ENCODE measurements at places on chromosomes 4 and X.

- no peak for DNase-seq
Observed at GRCh38 chr4:183397741-183398297, 46.6 kb upstream of the CDKN2AIP start.

DNA sequence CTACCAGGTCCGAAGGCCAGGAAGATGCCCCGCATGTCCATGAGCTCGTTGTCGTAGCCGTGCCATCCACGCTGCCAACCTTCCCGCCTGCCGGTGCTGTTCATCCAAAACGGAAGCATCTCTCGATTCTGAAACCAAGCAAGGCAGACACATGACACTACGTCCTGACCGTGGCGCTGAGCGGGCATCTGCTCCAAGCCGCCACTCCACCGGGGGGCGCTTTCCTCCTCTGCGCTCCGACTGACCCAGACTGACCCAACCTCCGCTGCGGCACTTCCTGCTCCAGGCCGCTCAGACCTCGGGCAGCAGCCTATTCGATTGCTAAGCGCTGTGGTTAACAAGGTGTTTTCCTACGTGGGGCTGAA is 120.5 kb downstream of the ENPP6 start:
- no peak for DNase-seq

- no peak for DNase-seq
Observed at GRCh38 chr4:16415751-16416150, 189.5 kb upstream of the TAPT1 start.

DNA sequence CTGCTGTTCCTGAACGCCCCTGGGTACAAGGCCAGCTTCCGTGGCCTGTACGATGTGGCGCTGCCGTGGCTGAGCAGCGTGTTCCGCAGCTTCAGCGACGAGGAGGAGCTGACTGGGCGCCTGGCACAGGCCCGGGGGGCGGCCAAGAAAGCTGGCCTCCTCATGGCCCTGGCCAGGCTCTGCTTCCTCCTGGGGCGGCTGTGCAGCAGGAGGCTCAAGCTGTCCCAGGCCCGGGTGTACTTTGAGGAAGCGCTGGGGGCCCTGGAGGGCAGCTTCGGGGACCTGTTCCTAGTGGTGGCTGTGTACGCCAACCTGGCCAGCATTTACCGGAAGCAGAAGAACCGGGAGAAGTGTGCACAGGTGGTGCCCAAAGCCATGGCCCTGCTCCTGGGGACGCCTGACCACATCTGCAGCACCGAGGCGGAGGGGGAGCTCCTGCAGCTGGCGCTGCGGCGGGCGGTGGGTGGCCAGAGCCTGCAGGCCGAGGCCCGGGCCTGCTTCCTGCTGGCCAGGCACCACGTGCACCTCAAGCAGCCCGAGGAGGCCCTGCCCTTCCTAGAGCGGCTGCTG is 28.2 kb downstream of the SH3TC1 start:
- DNase-seq: no peak

DNA sequence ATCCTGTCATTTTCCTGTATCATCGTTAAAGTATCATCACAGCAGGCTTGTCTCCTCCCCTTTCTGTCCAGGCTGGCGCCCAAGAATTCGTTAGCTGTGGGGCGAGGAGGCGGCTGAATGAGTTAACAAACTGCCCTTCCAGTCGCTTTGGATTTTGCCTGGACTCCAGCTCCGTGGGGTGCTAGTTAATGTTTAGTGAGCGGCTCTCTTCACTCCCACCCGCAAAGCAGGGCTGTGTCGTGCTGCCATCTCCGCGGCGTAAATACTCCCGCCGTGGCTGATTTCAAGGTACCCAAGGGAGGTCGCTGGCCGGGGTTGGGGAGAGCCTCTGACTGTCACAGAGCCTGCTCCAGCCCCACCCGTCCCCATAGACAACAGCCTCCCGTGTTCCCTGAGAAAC is 44.9 kb upstream of the SPRY1 start:
- no peak for DNase-seq

DNA sequence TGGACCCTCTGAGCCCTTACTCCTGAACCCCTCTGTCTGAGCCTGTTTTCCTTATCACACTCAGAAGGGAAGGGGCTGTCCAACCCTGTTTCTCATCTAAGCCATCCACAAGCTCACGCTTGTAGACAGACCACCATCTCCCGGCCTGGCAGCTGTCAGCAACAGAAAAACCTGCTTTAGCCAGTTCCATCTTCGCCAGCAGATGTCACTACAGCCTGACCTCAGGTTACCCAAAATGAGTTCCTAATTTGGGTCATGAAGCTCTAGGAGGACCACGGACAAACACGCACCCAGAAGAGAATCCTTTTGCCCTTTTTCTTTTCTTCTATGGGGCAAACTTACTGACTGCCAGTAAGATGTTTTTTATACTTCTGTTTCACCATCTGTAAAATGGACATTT is 445.4 kb downstream of the BCOR start:
- DNase-seq: no peak

DNA sequence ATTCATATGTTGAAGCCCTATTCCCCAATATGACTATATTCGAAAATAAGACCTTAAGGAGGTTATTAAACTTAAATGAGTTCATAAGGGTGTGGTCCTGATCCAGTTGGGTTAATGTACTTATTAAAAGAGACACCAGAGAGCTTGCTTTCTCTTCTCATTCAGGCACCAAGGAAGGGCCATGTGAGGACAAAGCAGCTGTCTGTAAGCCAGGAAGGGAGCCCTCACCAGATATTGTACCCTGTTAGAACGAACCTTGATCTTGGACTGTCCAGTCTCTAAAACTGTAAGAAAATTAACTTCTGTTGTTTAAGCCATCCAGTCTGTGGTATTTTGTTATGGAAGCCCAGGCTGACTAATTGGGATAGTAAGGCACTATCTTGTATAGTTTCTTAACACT is 9.1 kb upstream of the YTHDC1 start:
- DNase-seq: no peak

- DNase-seq: no peak
Observed at GRCh38 chr4:5812506-5813229, 80.2 kb downstream of the CRMP1 start.

DNA sequence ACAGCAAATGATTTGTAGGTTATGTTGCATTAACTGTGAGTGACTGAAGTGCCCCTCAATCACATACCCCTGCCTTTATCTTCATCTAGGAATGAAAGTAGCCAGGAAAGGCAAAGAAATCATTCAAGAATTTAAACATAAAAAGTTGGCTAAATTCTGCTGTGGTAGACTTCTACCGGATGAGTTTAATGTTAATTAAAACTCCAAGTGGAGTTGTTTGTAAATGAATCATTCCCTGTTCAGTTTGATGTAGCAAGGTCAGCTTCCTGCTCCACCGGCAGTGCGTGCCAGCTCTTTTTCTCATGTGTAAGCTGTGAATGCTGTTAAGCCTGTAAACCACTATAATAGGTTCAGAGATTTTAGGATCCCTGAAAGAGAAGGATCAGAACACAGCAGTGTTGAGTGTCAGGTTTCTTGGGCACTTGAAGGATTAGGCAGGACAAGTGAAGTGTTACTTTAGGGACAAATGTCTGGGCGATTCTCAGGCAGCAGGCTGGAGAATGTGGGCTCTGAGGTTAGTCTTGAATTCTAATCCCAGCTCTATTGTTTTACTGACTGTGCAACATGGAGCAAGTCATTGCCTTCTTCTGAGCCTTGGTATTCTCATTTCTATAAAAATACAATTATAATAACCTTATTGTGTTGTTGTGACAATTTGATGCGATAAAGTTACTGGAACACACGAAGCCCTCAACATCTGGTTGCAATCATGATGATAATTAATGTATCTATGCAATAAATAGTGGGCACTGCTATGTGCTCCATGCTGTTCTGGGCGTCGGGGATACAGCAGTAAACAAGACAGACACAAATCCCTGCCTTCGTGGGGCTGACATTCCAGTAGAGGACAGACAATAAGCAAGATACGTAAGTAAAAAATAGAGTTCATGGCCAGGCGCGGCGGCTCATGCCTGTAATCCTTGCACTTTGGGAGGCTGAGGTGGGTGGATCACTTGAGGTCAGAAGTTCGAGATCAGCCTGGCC is 112.0 kb downstream of the SHROOM3 start:
- DNase-seq: no peak

- DNase-seq: no peak
Observed at GRCh38 chr4:101259876-101260275, 87.5 kb downstream of the PPP3CA start.

- no peak for DNase-seq
Observed at GRCh38 chr4:15340332-15340731, 87.5 kb upstream of the C1QTNF7 start.

DNA sequence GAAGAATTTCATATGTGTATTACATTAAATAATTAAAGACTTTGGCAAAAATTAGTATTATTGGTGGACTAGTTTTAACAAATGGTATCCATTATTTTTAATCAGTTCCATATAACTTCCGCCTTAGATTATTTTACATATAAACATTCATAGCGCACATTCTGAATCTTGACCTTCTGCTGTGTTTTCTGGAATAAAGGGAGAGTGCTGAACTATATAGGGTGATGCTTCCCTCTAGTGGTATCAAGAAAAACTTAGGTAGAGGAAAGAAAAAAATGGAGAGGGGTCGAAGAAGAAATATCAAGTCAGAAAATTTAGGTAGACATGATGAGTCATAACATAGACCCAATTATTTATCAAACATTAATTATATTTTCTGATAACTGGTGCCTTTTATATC is 155.6 kb upstream of the PACRGL start:
- DNase-seq: no peak

GRCh38 chr4:137129441-137129840 is 402.9 kb downstream of the PCDH18 start:
- DNase-seq: no peak

DNA sequence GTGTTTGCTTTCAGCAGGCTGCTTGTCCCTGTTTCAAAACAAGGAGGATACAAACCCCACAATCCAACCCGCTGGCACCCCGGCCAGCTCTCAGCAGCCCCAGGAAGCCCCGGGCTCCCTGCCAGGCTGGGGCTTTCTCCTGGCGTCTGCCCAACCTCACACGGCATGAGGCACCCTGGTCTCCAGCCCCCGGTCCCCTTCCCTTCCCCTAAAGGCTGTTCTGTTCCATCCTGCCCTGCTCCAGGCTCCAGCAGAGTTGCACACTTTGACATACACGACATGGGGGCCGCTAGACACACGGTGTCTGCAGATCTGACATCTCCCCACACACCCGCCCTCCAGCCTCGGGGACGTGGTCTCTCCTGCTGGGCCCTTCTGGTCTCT is 107.7 kb upstream of the ADRA2C start:
- no peak for DNase-seq

DNA sequence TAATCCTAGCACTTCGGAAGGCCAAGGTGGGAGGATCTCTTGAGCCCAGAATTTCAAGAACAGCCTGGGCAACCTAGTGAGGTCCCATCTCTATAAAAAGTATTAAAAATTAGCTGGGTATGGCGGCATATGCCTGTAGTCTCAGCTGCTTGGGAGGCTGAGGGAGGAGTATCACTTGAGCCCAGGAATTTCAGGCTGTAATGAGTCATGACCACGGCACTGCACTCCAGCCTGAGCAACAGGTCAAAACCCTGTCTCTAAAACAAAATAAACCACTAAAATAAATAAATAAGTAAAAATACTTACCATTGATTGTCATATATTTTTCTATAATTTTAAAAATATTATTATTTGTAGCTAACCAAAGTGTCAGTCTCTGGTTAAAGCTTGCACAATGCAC is 315.6 kb upstream of the SMIM31 start:
- DNase-seq: no peak

DNA sequence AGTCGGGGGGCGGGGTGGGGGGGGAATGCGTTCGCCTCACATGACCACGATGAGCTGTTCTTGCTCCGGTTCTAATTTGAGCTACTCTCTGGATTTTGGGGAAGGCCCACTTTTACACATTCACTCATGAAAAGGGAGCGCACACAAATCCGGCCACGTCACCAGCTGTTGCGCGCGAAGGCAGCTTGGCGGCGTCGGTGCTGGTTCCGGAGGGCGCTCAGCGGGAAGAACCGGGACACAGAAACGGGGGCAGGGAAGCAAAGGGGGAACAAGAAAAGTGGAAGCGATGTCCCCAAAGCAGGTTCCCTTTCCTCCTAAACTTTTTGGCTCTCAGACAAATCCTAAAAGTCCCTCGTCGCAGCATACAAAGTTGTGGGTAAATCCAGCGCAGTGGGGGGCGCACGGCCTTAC is 605 bp downstream of the ANXA5 start:
- no peak for DNase-seq

DNA sequence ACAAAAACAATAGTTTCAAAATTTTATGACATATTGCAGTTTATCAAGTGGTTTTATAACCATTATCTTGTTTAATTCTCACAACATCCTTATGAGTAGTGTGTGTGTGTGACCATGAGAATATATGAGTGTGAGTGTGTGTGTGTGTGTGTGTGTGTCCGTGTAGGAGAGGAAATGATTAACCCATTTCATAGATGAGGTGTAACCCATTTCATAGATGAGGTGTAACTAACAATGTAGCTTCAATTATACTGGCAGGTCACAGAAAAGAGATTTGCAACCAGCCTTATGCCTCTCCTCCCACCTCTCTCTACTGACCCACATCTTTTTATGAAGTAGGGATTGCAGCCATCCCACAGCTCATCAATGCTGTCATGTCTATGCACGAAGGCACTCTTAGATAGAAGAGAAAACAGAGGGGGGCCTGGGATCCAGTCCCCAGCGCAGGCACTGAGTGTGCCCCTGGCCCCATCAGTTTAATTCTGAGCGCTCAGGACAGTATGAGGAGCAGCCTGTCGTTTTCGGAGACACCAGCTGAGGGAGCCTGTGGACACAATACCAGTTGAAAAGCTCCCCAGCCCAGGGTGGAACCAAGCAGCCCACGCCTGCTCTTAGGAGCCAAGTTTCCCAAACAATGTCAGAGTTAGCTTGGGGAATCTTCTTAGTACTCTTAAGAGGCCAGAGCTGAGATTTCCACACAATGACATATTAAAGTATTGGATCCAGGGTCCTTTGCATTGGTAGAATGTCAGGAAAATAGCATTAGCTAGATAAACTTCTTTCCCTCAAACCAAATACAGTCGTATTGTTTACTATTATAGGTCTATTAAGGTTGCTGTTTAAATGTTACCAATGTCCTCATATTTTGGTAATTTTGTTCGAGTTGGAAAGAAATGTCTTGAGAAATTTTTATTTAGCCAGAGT is 88.6 kb downstream of the PALLD start:
- no peak for DNase-seq

GRCh38 chrX:1075741-1076140 is 136.7 kb downstream of the CRLF2 start:
- no peak for DNase-seq

DNA sequence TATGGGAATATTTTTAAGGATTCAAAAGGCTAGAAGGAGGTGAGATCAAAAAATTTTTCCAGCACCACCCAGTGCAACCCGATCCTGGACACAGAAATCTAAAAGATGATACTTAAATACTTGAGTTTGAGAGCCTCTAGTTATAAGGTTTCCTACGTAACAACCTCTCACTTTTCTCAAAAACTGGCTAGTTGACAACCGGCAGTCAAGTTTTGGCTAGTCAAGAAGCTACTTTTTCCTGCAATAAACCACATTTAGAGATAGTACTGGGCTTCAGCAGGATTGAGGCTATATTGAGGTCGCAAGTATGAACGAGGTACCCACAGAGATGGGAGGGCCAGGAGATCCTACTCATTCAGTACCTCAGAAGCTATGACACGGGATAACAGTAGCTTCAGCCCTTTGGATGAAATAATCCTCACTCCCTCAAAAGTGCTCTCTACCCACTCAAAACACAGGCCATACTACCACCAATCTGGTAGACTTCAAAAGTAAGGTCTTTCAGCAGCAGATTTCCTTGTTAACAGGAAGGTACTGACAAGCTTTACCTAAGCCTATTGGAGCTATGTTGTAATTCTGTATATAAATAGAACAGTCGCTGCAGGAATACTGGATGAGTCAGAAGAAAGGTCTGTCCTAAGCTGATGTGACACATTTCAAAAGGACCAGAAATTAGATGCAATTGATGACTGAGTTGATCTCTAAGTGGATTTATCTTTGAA is 1.5 kb upstream of the TSPAN5 start:
- DNase-seq: no peak
